ENCODE measurements at places on chromosomes 13 and 19. TPM values are rescaled to one million over a fixed set of nuclear protein-coding genes. Genes with fewer than 3 reads are reported as not detected.

DNA sequence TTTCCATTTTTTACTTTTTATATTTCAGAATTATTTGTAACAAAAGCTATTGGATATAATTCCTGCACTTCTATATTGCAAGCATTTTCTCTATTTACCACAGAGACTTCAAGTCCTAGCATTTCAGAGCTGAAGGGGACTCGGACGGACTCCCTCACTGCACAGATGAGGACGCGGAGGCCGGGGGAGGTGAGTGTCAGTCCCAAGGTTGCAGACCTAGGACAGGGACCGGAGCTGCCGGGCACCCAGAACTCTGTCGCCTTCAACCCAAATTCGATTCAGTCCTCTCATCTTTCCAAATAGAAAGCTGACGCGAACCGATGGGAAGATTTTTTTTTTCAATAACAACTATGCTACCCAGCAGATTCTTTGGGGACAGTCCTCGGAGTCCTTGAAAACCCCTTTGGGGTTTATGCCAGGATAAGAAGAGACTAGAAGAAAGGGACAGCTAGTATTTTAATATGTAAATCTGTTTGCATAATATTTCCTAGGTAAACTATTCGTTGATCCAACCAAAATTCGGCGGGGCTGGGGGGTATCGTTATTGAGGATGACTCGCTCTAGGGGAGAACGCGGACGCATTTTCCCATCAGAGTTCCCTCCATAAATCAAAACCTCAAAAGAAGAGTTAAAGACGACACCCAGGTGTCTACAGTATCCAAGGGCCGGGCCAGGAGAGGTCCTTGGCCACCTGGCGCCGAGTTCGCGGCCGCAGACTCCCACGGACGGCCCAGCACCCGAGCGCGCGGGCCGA is 803 bp downstream of the FLT3 start:
- no peak for DNase-seq

- DNase-seq, result peak; percentile 5
Observed at GRCh38 chr19:55116859-55117662, at the start of gene PPP1R12C. Gene PPP1R12C (minus strand): TSS chr19:55117637. CDS start chr19:55117543, 94 bp downstream.

Gene PTGER1
- total RNA-seq, result 1.9 TPM

Gene ZNF223
- total RNA-seq, result 6.5 TPM

DNA sequence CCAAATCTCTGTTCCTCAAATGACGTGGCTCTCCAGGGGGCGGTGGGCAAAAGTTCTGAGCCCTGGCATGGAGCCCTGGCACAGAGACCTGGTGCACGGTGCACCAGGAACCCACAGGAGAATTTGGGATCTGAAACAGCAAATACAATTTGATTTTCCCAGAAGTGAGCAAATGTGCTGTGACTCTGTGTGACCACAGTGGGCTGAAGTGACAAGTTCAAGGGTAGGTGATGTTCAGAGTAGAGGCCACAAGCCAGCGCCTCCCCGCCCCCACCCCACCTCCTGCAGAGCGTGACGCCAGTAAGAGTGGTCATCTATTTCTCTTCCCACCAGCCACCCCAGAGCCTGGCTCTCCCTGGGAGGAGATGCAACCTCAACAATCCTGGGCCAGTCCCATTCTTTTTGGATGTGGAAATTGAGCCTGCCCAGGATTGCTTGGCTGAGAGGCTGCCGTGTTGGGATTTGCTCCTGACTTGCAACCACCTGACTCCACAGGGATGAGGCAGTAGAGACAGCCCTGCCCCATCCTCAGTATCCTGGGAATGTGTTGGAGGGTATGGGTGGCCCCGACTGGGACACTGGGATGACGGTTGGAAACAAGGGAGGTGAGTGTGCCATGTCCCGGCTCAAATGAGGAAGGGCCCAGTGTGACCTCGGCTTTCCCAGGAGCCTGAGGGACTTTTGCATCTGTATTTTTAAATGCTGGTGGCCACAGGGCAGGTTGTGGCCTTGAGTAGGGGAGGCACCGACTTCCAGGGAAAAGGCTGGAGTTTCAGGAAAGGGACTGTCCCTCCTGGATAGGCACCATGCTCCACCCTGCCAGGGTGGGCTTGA is 11.1 kb upstream of the BCL3 start:
- peak; percentile 78 for DNase-seq

Measured in fibroblast of the aortic adventitia (primary cell).